ENCODE measurements at places on chromosomes 6 and 20.

DNA sequence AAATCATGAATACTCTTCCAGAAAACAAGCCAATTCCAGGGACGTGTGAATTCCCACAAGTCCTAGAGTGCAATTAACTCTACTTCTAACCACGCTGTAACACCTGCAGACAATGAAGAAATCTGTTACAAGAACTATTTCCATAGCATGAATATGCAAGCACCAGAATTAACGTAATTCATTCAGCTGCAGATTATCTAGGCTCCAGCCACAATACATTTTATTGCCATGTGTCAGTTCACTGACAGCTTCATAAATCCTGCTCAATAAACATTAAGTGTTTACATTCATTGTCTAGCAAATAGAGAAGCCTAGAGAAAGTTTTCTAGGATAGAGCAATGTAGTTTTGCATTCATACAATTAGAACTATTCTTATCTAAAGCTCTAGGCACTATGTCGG lies 1348.5 kb downstream of the GRIK2 start:
- DNase-seq: no peak

GRCh38 chr6:434051-434705 lies 42.6 kb downstream of the IRF4 start:
- DNase-seq: no peak

- DNase-seq: peak; percentile 70
Observed at GRCh38 chr20:53939572-53940359, 130.6 kb downstream of the BCAS1 start.

DNA sequence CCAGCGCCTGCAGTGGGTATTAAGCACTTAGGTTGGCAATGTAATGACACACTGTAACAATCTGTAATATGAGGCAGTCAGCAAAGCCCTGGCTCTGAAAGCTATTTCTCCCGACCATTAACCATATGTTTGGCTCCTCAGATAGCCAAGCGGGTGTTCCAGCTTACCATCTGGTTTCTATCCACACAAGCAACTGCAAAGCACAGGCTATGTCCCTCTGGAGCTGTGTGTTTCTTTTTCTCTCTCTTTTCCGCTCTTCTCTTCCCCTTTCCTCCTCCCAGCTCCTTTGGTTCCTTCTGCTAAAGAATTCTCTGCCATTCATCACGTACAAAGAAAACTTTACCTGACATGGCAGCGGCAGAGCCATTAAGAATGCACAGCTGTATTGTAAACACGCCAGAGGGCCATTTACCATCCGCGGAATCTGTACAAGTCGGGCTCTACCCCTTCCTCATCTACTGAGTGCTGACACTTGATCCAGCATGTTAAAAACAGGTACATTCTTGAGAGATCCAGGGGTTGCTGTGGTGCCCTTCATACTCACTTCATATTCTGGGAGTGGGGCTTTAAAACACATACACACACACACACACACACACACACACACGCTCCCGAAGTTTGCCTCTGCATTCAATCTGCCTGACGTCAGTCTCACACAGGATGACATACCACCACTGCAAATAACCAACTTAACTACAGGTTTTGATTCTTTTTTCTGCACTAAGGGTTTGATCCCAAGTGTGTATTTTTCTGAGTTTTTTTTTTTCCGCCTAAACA lies 77.2 kb downstream of the BACH2 start:
- no peak for DNase-seq

DNA sequence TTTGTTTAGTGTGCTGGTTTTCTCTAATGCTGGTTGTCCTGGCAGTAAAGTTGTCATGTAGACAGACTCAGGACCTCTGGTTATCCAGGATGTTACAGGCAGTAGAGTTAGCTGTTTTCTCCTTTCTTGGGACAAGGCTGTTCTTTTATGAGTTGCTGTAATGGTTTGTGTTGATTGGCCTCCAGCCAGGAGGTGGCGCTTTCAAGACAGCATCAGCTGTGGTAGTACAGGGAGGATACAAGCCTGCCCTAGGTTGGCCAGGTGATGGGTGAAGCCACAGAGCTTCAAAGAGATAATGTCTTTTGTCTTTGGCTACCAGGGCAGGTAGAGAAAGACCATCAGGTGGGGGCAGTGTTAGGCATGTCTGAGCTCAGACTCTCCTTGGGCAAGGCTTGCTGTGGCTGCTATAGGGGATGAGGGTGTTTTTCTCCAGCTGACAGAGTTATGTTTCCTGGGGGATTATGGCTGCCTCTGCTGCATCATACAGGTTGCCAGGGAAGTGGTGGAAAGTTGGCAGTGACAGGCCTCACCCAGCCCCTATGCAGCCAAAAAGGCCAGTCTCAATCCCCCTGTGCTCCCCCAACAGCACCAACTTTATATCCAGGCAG lies 127.2 kb upstream of the TAB2 start:
- DNase-seq: peak; percentile 67

- DNase-seq: no peak
Observed at GRCh38 chr6:148501178-148501590, 158.5 kb downstream of the SASH1 start.

- no peak for DNase-seq
Observed at GRCh38 chr20:36175016-36175415, 20.5 kb downstream of the EPB41L1 start.

GRCh38 chr6:11766043-11766442 lies 12.6 kb downstream of the ADTRP start:
- no peak for DNase-seq

GRCh38 chr6:149052350-149053106 lies 265.0 kb upstream of the TAB2 start:
- peak; percentile 43 for DNase-seq

DNA sequence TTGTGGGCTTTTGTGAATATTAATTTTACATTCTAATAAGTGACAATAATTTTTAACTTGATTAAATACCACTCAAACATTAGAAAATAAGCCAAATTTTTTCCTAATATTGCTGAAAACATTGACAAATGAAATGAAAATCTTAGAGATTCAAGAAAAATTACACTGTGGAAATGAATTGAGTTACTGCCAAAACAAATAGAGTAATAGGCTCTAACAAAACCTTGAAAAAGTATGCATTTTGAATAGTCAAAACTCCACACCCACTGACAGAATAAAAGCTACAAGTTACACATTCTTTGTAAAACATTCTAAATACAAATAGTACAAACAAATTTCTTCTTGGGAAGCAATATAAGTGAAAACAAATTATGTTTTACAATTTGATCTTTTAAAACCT lies 5.9 kb downstream of the TBX18 start:
- DNase-seq: no peak

DNA sequence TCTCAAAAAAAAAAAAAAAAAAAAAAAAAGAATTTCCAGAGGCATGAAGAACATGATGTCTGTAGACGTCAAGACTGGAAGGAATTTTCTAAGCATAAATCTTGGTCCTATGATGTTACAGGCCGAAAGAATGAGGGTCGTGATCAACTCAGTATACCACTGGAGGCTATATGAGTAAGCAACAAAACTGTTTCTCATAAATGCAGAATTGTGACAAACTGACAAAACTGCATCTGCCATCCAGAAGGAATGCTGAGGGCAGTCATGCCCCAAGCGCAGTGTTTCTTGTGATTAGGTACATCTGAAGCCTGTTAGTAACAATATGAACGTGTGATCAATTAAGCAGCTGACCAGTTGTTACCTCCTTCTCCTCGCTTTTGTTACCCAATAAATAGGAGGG lies 43.5 kb upstream of the ADGRG6 start:
- DNase-seq: no peak

- DNase-seq: no peak
Observed at GRCh38 chr20:35887393-35888064, 66.8 kb downstream of the SCAND1 start.

DNA sequence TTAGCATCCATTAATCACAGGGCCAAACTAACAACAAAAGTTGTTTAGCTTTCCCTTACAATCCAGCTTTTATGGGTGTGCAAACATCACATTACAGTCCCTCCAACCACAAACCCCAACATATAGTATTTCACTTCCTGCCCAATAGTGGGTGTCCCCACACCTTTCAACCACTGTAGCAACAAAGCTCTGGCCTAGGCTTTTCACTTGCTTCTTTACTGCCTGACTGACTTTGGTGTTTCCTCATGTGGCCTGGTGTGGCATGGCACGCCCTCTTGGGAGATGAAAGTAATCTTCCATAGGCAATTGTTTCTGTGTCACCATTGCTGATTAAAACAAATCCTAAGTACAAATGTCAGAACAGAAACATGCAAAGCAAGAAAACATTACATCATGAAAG lies 46.3 kb downstream of the MCM8 start:
- peak; percentile 72 for DNase-seq

DNA sequence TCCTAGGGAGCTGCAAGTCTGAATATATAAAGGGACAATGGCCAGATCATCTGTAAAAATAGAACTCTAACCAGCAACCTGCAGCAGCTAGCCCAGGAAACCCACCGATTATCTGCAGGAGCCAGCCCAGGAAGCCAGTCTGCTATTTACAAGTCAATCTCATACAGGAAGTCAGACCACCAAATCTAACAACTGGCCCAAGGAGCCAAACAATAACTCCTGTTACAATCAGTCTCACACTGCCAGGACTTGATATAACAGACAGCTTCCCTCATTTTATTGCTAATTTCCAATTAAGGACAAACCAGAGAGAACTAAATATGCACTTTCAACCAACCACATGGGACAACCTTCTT lies 14.4 kb upstream of the RIN2 start:
- DNase-seq: no peak

GRCh38 chr6:131574133-131574532 lies 1.1 kb downstream of the ARG1 start:
- no peak for DNase-seq

DNA sequence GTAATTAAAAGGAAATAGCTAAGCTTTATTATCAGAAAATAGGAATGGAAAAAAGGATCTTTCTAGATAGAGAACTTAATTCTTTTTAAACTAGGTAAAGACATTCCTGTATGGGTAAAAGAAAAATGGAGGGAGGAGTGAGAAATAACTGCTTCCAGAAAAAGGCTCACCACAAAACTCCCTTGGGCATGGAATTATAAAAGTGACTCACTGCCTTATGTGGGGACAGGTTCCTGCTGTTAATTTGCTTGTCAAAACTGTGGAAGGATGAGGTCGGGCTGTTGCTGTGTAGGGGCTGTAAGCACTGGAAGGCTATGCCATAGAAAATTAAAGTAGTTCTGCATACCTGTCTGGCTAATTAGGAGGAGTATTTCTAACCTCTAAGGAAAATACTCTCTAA lies 158.7 kb downstream of the UBE3D start:
- no peak for DNase-seq

- DNase-seq: no peak
Observed at GRCh38 chr20:47557218-47557617, 55.5 kb downstream of the NCOA3 start.

- DNase-seq: peak; percentile 20
Observed at GRCh38 chr6:13614126-13614925, 809 bp upstream of the NOL7 start.

DNA sequence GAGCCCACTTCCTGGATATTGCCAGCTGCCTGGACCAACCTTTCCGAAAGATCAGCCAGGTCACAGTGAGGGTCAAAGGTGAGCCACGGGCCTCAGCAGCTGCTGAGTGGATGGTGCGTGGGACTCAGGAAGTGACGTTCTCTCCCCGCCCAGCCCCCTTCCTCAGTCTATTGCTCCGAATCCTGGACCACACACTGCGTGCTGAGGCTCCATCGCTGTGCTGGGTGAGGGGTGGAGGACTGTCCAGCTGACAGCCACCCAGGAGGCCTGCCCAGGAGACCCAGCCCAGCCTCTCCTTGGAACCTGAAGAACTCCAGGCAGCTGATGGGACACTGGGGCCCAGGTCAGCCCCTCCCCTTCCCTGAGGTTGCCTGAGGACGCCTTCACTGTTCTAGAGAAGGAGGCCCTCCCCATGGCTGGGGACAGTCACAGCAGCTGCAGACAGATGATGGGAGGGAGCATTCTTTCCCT lies 94.4 kb upstream of the CD93 start:
- DNase-seq: no peak

- no peak for DNase-seq
Observed at GRCh38 chr20:22690616-22691179, 106.3 kb upstream of the FOXA2 start.

- DNase-seq: no peak
Observed at GRCh38 chr6:74654296-74654695, 551.6 kb downstream of the COL12A1 start.

DNA sequence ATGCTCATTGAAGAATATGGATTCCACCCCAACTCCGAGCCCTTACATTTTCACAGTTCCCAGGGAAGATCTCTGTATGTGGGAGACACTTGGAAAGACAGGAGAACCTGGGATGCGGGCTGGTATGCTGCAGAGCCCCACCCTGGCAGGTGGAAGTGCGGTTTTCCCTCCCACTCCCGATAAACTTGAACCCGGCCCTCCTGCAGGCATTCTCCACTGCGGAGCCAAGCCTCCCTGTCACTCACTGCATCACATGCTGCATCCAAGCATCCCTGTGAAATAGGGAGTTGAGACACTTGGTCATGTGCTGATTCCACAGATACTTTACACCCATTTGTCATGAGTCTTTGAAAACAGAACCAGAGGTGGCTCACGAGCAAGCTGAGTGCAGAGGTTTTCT lies 35.4 kb downstream of the TMEM242 start:
- DNase-seq: no peak

DNA sequence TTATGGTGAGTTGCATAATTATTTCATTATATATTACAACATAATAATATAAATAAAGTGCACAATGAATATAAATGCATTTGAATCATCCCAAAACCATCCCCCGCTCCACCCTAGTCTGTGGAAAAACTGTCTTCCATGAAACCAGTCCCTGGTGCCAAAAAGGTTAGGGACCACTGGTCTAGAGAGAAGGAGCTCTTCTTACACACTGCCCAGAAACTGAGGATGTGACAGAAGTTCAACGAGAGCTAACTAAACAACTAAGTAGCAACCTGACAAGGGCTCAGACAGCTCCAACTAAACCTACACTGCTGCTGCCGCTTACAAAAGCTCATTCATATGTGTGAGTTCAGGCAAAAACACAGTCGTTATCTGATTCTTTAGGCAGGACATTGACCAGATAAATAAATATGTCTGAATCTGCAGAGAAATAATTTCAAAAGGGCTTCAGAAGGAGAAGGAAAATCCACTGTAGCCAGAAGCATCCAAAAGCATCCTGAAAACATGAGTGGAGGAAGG lies 125.9 kb downstream of the ATXN1 start:
- no peak for DNase-seq

GRCh38 chr20:1872459-1873097 lies 22.6 kb upstream of the SIRPA start:
- no peak for DNase-seq

- no peak for DNase-seq
Observed at GRCh38 chr6:42148058-42148457, 5.6 kb upstream of the C6orf132 start.

GRCh38 chr6:157113389-157113788 lies 209.9 kb downstream of the TMEM242 start:
- DNase-seq: no peak

All from CD4-positive, alpha-beta T cell treated with Interleukin-4 for 4 hours (primary cell).